G401 (cell line): ENCODE measurements at places on chromosomes 3 and 15. TPM values are rescaled to one million over a fixed set of nuclear protein-coding genes. Genes with fewer than 3 reads are reported as not detected.

- peak; percentile 28 for DNase-seq
Observed at GRCh38 chr3:112582244-112582874, 20.5 kb downstream of the SLC35A5 start.

The TRIM42 gene
- not detected in 2 replicates for total RNA-seq

DNA sequence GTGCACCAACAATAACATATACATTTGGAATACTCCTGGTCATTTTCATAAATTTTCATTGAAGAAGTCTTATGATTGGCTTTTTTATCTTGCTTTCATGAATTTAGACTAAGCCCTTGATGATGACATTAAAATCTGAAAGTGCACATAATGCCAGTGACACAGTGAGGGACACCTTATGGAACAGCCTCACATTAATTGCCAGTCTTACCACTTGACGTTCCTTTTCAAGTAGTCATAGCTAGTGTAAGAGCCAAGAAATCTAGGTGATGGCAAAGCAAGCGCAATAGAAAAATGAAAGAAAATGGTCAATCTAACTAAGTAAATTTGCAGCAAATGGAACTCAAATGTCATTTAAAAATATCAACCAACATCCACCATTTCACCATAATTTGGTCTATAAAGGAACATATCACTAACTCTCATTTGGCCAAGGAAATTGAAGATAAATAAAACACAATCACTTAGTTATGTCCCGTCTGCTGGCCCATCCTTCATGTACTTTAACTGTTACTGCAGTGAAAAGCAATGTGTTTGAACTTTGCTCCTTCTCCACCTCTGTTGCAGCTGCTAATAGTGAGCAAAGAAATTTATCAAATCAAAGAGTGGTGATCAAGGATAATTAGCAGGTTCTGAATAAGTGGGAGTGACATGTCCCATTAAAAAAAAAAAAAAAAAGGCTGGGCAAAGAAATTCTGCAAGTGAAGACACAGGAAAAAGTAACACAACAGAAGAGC, 110.0 kb downstream of the TJP1 start:
- DNase-seq: no peak

GRCh38 chr3:17645074-17645698, 97.2 kb downstream of the TBC1D5 start:
- DNase-seq: peak; percentile 58

DNA sequence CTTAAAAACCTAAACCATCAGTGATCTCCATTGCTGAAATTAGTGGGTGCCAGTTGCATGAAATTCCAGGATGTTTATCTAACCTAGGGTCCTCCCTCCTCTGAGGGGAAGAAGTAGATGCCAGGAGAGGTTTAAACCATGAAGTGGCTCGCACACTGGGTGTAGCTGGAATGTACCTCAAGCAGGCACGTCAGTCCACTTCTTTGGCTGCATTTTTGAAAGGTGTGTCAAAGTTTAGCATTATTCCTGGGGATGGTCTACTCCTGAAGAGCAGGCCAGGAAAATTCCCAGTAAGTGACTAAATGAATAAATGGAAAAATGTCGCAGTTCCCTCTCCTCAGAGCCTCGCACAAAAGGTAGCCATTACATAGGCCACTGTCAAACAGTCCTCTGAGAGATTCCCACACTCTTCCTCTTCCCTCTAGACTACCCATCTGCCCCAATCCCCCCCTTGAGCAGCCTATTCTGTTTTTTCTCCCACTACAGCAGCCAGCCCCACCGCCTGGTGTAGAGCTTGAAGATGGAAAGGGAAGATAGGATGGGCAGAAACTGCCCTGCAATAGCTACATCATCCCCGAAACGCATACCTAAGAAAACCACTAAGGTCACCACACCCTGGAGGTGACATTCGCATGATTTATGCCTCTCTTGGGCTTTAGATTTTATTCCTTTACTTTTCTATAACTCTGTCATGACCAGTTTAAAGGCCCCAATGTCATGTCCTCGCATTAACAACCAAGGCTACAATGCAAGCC, 655 bp upstream of the TMOD3 start:
- DNase-seq: no peak

DNA sequence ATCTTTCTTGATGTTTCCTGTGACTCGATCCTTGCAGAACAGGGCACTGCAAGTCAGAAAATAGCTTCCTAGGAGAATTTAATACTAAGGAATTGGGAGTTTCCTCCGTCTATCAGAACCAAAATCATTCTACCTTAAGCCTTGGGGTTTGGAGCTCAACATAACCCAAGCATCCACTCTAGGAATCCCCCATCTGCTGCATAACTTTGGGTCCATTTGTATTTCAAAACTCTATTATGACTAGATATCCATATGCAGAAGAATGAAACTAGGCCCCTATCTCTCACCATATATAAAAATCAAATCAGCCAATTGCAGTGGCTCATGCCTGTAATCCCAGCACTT, 61.7 kb upstream of the AKAP13 start:
- DNase-seq: no peak

- no peak for DNase-seq
Observed at GRCh38 chr15:85600001-85600400, 194.7 kb downstream of the KLHL25 start.

The TICRR gene
- 3.4 and 7.3 TPM in 2 replicates for total RNA-seq

The AMOTL2 gene
- 177 and 190 TPM in 2 replicates for total RNA-seq

DNA sequence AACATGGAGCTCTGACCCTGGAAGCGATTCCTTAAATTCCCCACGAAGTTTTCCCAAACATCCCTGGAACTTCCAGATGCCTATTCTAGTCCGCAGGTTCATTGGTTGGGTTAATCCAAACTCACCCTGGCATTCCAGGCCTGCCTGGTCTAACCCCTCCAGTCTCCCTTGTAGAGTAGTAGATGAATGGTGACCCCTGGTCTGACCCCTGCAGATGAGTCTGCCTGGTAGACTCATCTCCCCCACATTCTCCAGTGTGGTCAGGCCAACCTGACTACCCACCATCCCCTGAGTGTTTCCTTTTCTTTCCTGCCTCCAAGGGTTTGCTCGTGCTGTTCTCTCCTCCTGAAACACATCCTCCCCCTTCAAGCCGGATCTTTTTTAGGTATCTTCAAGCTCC, 10.8 kb upstream of the HRH1 start:
- DNase-seq: no peak

DNA sequence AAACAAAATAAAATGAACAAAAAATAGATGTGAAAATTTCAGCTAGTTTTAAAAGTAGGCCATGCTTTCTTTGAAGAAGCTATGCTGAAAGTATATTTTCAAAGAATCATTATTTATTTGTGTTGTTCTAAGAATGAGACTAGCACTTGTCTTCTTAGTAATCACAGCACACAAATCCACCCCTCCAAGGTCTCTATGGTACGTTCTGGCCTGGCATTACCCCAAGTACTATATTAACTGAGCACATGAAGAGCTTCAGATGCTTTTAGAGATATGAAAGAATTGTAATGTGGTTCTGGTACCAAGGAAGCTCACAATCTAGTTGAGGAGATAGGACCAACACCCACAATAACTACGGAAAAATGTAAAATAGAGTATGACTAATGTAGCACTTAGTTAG, 416.5 kb downstream of the PLCL2 start:
- peak; percentile 45 for DNase-seq

DNA sequence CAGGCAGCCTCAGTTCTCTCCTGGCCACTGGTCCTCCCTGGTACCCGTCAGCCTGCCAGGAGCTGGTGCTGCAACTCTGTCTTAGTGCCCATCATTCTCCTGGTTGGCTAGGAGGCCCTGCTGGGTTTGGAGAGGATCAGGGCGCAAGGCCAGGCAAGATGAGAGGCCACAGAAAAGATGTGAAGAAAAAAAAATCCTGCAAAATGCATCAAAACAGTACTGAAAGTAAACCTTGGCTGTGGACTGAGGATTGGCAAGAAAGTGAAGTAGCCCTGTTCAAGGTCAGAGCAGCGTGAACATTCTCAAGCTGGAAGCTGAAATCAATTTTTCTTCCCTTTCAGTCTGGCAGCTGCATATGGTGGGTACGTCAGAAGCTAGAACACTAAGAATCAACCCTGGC, 74.2 kb downstream of the GTF2E1 start:
- peak; percentile 88 for DNase-seq

DNA sequence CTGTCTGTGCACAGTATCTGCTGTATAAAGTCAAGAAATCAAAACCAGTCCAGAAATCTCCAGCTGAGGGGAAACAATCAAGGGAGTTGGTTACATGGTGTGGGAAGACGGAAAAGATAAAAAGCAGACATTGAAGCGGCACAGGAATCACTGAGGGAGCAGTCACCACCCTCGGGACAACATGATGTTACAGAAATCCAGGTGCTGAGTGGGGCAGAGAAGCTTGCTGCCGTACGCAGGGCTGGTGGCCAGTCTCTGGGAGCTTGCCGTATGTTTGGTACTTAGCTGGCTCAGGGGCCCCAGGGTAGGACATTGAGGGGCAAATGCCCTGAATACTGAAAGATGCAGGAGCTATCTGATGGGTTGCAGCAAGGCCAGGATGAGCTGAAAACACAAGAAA, 237.9 kb downstream of the EDEM1 start:
- no peak for DNase-seq

The GOLGA6A gene
- not detected in 2 replicates for total RNA-seq

DNA sequence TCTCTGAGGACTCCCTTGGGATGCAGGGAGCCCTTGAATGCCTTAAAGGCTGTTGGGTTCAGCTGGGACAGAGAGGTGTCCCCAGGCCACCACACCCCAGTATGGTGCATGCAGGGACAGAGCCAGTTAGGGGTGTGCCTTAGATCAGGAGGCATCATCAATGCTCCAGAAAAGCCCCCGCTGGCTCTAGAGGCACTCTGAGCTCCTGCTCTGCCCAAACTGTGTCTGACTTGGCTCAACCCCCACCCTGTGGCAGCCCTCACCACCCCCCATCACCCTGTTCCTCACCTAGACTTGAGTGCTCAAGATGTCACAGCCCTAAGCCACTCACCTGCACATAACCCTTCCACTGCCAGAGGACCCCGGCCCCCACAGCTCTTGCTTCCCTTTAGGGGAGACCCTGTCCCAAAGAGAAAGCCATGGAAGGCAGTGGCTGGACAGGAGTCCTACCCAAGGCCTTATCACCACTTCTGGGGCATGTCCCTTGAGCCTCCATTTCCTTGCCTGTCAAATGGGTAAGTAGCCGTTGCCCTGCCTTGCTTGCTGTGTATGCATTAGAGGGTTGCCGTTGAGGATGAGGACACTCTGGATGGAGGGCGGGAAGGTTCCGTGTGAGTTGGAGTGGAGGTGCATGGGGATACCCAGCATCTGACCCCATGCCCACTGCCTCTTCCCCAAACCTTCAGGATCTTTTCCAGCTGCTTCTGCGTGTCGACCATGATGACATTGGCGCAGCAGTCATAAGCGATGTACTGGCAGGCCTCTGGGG, 41.4 kb downstream of the ACSBG1 start:
- DNase-seq: no peak

DNA sequence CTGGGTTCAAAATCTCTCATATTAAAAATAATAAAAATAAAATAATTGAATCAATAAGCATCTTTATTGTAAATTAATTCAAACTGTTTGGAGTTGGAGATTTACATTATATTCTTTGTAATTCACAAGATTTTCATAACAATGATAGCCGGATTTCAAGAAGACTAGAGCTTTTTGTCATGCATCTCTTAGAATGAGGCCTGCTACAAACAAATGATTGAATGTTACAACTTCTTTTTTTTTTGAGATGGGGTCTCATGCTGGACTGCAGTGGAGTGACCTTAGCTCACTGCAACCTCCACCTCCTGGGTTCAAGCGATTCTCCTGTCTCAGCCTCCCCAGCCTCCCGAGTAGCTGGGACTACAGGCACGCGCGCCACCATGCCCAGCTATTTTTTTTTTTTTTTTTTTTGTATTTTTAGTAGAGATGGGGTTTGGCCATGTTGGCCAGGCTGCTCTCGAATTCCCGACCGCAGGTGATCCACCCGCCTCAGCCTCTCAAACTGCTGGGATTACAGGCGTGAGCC, 3.5 kb downstream of the SLTM start:
- DNase-seq: no peak

The C3orf62 gene
- total RNA-seq: 0.31 and 1.7 TPM in 2 replicates

The SI gene
- not detected in 2 replicates for total RNA-seq

The SOX14 gene
- total RNA-seq: not detected in 2 replicates

The ETV5 gene
- 16.8 and 22.8 TPM in 2 replicates for total RNA-seq
